ENCODE measurements at places on chromosomes 1 and 21.

GRCh38 chr1:20168564-20169491 is 17.1 kb upstream of the UBXN10 start:
- no peak for DNase-seq

DNA sequence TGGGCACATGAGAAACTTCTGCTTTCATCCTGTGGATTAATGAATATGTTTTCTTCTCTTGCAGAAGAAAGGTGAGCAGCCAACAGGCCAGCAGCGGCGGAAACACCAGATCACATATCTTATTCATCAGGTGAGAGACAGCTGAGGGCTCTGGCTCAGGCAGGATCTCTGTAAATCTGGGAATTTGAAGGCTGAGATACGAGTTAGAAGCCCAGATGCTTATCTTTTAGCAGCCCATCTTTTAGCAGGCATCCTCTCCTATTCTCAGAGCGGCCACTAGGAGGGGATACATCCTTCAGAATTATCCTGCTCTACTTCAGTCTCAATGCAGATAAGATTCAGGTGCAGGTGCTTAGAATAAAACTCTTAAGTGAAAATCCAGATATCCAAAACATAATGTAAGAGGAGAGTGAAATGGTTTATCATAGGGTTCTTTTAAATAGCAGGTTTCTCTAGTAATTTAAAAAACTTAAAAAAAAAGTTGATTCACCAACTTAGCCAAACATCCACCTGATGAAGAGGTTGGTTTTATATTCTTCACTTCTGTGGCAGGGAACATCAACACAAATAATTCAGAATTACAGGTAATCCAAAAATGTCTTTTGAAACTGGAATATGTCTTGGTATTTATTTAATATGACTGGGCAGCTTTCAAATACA is 19.3 kb downstream of the SH2D2A start:
- DNase-seq = peak; percentile 69

GRCh38 chr21:33660406-33660805 is 18.1 kb downstream of the ITSN1 start:
- no peak for DNase-seq

GRCh38 chr1:119988306-119989062 is 81.0 kb downstream of the NOTCH2 start:
- peak; percentile 31 for DNase-seq

- DNase-seq = peak; percentile 56
Observed at GRCh38 chr1:3910857-3911845, 11.1 kb upstream of the C1orf174 start.

- no peak for DNase-seq
Observed at GRCh38 chr1:232390590-232390989, 239.3 kb downstream of the SIPA1L2 start.

DNA sequence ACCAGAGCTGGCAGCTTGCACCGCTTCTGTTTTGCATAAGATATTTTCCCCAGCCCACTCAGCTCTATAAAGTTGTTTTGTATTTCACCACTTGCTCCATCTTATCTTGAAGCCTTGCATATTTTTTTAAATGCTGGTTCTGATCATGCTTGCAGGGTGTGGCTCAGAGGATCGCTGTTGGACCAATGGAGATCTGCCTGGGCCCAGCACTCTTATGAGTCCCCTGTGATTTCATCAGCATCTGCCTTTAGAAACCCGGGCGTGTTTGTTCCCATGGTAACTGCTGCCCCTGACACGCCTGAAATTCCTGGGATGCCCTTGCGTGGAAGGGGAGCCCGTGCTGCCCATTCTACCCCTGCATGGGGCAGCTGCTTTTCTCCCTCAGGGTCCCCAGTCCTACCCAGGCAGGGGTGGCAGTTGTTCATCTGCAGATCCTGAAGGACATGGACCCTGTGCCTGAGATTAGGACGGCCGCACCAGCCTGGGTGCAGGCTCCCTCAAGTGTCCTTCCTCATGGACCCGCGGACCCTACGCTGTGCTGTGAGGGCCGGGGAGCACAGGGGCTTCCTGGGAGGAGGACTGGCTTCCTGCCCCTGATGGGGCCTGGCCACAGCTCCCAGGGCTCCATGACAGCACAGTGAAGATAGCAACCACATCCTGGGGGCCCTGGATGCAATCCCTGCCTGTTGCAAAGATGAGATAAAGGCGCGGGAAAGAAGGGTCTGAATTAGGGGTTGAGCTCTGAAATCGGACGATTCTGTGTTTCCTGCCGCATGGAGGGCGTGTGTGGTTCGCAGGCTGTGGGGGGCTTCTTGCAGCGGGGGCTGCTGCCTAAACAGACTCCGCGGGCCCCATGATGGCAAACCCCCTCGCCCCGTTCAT is 226.5 kb downstream of the SDCCAG8 start:
- peak; percentile 82 for DNase-seq

DNA sequence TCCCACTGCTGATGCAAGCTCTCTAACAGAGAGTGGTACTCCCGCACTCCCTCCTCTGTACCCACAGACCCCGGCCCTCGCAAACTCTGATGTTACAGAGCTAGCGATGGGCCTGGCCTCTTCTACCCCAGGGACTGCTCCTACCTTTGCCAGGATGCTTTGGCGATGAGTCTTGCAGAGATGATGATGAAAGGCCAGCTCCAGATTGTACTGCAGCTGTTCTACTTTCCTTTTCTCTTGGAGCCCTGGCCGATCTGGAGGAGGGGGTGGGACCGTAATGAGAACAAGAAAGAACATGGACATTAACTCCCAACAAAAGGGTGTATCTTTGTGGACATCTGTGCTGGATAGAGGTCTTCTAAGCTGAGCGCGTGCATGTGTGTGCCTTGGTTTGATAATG is 6.0 kb upstream of the LINGO4 start:
- peak; percentile 9 for DNase-seq

GRCh38 chr1:176800978-176801513 is 338.1 kb downstream of the PAPPA2 start:
- DNase-seq = no peak

GRCh38 chr1:18324246-18324645 is 156.5 kb upstream of the KLHDC7A start:
- DNase-seq = no peak

GRCh38 chr21:38315122-38315521 is 58.3 kb downstream of the KCNJ15 start:
- DNase-seq = no peak

- DNase-seq = no peak
Observed at GRCh38 chr21:45589686-45590245, 47.5 kb upstream of the SLC19A1 start.

GRCh38 chr21:15794277-15794912 is 64.6 kb downstream of the USP25 start:
- DNase-seq = no peak

DNA sequence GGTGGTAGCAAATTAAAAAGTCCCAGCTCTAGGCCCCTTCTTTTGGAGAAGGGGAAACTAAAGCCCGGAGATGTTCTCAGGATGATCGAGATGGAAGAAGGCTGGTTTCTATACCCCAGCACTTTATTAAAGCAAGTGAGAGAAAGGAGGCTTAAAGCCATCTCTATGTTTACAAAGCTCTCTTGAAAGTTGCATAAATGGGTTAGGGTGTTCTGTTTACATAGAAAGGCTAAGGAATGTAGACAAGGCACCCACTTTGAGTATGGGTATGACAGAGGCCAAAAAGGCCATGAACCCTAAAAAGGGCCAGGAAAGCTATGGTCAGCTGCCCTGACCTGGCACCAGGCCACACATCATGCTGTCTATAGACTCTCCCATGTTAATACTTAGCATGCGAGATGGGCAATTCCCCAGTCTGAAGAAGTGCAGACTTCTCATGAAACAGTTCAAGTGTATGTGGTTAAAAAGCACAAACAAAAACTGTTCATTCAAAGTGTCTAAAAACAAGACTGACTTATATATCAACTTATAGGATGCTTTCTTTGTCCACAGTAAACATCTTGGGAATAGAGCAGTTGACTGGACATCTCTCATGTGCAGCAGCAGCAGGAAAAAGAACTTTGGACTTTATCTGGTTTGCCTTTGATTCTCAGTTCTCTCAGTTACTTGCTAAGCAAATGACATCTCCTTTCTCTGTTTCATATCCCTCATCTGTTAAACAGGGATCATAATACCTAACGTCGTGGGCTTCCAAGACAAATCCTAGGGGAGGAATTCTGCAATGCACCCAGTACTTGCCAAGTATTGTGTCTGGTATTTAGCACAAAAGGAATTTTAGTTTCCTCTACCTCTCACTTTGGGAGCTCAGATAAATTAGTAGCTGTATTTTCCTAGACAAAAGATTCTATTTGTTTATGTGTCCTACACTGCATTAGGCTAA is 521.6 kb downstream of the PLPP3 start:
- no peak for DNase-seq

GRCh38 chr1:25556791-25557476 is 13.5 kb downstream of the LDLRAP1 start:
- peak; percentile 67 for DNase-seq

DNA sequence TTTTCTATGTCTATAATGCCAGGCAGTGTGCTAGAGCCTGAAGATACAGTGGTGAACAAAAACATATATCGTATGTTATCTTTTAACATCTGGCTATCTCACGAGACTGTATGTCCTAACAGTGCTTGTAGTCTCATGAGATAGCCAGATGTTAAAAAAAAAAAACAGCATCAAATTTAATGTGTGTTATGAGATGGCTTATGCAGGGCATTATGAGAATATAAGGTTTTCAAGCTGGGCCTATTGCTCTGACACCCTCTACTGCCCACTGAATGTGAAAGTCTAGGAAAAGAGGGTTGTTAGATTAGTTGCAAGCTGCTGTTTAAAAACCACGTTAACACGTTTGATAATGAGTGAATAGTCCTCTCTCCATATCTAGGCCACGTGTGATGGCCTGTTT is 109.8 kb downstream of the CACHD1 start:
- DNase-seq = no peak

DNA sequence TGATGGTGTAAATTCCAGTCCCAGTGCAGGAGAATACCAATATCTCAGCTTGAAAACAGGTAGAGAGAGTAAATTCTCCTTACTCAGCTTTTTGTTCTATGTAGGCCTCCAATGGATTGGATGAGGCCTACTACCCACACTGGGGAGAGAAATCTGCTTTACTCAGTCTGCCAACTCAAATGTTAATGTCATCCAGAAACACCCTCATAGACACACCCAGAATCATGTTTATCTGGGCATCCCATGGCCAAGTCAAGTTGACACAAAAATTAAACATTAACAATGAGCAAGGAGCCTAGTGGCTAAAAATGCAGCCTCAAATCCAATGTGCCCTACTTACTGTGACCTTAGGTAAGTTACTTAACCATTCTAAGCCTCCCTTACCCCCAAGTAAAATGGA is 6.9 kb upstream of the HLX start:
- no peak for DNase-seq

GRCh38 chr1:67956116-67956515 is 94.3 kb downstream of the DIRAS3 start:
- DNase-seq = peak; percentile 58

DNA sequence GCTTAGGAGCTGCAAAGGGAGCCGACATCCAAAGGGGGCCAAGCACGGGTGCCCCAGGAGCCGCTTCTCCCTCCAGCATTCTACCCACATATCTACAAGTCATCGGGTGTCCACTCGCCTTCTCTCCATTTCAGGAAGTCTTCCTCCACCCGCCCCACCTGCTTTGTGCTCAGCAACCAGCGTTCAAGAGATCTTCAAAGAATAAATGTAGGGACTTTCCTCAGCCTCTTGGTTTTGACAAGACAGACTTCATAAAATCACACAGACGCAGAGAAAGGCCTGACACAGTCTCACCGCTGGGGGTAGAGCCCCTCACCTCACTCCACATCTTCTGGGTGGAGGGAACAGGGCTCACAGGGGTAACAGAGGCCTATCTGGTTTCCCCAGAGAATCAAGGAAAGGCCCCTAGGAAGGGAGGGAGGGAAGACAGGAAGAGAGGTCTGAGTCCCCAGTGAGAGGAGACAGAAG is 49.5 kb downstream of the SSBP3 start:
- DNase-seq = no peak

DNA sequence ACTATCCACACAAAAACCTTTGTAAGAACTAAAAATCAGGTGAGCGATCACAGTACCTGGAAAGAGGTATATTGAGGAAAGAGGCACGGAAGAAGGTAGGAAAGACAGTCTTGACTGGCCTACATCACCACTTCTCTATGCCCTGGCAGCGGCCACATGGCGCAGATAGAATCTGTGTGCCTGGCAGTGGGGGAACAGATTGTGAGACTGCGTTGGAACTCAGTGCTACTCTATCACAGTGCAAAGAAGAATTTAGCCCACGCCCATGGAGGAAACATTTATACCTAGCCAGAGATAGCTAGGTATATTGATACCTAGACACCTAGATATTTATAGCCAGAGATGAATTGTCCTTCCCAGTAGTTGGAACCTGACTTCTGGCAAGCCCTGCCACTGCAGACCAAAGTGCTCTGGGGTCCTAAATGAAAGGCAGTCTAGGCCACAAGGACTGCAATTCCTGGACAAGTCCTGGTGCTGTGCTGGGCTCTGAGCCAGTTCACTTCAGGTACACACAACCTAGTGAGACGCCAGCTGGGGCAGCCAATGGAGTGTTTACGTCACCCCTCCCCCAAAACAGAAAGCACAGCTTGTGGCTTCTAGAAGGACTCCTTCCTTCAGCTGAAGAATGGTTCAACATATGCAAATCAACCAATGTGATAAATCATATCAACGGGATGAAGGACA is 51.9 kb downstream of the DHX9 start:
- DNase-seq = no peak

DNA sequence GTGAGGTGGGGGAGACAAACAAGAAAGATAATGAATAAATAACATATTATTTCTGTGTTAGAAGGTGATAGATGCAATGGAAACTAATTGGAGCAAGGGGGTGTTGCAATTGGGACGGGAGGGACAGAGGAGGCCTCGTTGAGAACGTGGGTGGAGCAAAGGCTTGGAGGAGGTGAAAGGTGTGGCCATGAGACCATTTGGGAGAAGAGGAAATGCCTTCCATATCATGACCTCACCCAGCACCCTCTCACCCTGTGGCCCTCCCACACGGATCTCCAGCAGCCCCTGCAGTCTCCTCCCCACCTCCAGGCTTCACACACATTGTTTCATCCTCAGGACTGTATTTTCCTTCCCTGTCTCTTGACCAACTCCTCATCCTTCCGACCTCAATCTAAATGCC is 85.3 kb upstream of the ARHGAP29 start:
- DNase-seq = peak; percentile 72

Measured in iris pigment epithelial cell (primary cell).